ENCODE measurements at places on chromosomes 11 and 22. TPM values are rescaled to one million over a fixed set of nuclear protein-coding genes. Genes with fewer than 3 reads are reported as not detected.

The ZW10 gene
- 20.1 TPM for total RNA-seq

The IGSF22 gene
- 0.08 TPM for total RNA-seq

The TRPC6 gene
- total RNA-seq: 0.23 TPM

The CTSD gene
- total RNA-seq: 152 TPM

The PNPLA5 gene
- total RNA-seq: not detected

The TEX12 gene
- not detected for total RNA-seq

The HOATZ gene
- total RNA-seq: not detected

The C22orf42 gene
- not detected for total RNA-seq

The XKR3 gene
- total RNA-seq: not detected

The POU2AF2 gene
- not detected for total RNA-seq

The RNF141 gene
- total RNA-seq: 31.5 TPM

The CSNK2A3 gene
- total RNA-seq: 0.47 TPM

The EFCAB6 gene
- 0.11 TPM for total RNA-seq

The OR4C13 gene
- total RNA-seq: not detected

The OR51I1 gene
- not detected for total RNA-seq

The KRTAP5-2 gene
- not detected for total RNA-seq
